ENCODE measurements at places on chromosomes 11 and 22.

DNA sequence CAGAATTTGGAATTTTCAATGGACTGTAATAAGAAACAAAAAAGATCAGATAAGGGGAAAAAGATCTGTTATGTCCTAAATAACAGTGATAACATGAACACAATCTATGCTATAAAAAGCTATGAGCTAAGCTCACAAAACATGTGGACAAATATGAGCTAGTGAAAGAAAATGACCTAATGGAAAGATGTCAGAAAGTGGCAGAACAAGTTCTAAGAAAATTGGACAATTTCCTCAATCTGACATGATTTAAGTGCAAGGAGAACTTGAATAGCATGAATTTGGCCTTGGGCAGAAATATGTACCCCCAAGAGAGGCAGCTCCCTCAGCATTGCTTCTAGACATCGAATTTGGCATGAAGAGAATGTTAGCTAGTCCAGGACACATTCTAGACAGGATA, 212.0 kb upstream of the PGR start:
- DNase-seq, result no peak

- DNase-seq, result no peak
Observed at GRCh38 chr11:11618973-11619435, 2.8 kb downstream of the GALNT18 start.

DNA sequence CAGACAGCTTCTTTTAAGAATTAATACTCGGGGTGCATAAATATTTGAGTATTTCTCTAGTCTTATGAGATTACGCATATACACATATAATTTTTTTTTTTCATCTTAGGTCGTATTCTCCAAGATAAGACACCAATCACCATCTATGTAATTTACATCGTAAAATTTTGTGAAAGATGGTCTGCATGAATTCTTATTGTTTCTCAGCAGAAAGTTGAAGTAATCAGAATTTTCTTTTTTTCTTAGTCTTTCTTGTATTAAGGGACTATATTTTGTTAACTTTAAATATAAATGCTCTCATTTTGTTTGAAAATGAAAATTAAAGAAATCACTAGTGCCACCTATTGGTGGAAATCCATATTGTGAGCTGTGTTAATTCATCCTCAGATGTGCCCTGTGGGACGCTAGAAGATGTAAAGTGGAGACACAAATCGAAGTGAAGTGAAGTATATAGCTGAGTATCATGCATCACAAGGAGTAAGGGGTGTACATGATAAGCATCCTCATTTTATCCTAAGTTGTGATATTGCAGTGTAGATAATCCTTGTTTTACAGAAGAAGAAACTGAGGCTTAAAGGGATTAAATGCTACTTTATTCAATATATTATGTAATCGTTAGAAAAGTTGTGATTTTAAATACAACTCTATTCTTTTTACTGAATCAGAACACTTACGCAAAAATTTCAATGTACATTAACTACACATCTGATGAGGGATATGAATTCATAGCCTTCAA, 2084.3 kb downstream of the LRRC4C start:
- DNase-seq, result no peak

- no peak for DNase-seq
Observed at GRCh38 chr11:101866619-101867491, 48.0 kb upstream of the CEP126 start.

DNA sequence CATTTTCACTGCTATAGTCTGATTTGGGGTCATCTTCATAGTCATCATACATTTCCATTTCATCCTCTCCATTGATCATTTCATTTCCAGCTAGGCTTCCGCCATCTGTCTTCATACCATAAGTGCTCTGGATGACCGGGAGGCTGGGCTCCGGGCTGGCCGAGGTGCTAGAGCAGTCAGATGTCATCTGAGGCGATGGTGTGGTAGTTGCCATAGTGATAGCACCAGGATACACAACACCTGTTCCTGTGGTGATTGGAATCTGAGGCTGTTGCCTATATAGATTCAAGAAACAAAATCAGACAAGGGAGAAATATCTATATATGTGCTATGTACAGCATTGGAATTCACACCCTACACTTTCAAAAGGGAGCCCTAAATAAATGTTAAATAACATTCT, 383.5 kb downstream of the SOX6 start:
- DNase-seq, result no peak

- DNase-seq, result no peak
Observed at GRCh38 chr22:25068707-25069106, 116.2 kb downstream of the KIAA1671 start.

GRCh38 chr22:44355716-44356070, 42.9 kb upstream of the SHISAL1 start:
- no peak for DNase-seq

GRCh38 chr11:110176366-110177085, 83.3 kb downstream of the ZC3H12C start:
- no peak for DNase-seq

- DNase-seq, result no peak
Observed at GRCh38 chr11:20055312-20055711, 105.0 kb downstream of the DBX1 start.

GRCh38 chr22:29907753-29908515, 25.0 kb downstream of the MTMR3 start:
- DNase-seq, result no peak

- DNase-seq, result no peak
Observed at GRCh38 chr22:49193901-49194465, 633.7 kb downstream of the BRD1 start.

GRCh38 chr11:131756479-131757110, 386.2 kb downstream of the NTM start:
- no peak for DNase-seq

GRCh38 chr11:17988465-17988864, 24.4 kb downstream of the SERGEF start:
- no peak for DNase-seq

- no peak for DNase-seq
Observed at GRCh38 chr11:34634694-34635062, 13.8 kb downstream of the EHF start.

DNA sequence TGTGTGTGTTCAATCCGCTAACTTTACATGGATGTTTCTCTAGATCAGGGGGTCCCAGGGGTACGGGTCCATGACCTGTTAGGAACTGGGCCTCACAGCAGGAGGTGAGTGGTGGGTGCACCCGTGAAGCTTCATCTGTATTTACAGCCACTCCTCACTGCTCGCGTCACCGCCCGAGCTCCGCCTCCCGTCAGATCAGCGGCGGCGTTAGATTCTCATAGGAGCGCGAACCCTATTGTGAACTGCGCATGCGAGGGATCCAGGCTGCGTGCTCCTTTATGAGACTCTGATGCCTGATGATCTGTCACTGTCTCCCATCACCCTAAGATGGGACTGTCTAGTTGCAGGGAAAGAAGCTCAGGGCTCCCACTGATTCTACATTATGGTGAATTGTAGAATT, 31.9 kb downstream of the MRGPRD start:
- DNase-seq, result no peak

- no peak for DNase-seq
Observed at GRCh38 chr22:22938672-22939587, 51.3 kb downstream of the IGLL5 start.

- no peak for DNase-seq
Observed at GRCh38 chr11:2581151-2581930, 118.5 kb downstream of the KCNQ1OT1 start.

DNA sequence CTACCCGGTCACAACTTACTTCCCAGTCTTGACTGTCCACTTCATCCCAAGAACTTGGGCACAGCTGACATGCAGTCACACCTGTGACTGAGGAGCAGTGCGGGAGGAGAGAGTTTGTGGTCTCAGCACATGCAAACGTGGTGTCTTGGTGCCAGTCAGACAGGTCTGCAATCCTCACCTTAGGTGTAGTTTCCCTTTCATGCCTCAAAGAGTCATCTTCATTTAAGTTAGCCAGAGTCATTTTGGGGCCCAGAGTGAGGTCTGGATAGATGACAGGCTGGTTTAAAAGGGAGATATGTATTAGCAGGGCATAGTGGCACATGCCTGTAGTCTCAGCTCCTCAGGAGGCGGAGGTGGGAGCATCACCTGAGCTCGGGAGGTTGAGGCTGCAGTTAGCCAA, 108.5 kb upstream of the SORL1-AS1 start:
- DNase-seq, result no peak

DNA sequence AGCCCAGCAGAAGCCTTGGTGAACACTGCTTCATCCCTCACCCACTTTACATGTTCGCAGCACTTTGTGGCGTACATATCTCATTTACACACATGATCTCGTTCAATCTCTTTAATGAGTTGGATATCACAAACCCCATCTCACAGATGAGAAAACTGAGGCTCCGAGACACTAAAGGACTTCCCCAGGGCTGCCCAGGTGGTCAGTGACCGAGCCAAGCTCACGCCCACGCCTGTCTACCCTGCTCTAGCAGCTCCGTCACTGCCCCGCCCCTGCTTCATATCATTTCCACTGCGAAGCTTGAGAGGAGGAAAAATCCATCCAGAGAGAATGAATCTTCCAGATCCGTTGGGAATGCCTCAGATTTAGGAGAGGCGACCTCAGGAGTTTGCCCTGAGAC, 11.8 kb upstream of the DSCAML1 start:
- no peak for DNase-seq

GRCh38 chr11:110469127-110469526, 39.4 kb downstream of the FDX1 start:
- no peak for DNase-seq

DNA sequence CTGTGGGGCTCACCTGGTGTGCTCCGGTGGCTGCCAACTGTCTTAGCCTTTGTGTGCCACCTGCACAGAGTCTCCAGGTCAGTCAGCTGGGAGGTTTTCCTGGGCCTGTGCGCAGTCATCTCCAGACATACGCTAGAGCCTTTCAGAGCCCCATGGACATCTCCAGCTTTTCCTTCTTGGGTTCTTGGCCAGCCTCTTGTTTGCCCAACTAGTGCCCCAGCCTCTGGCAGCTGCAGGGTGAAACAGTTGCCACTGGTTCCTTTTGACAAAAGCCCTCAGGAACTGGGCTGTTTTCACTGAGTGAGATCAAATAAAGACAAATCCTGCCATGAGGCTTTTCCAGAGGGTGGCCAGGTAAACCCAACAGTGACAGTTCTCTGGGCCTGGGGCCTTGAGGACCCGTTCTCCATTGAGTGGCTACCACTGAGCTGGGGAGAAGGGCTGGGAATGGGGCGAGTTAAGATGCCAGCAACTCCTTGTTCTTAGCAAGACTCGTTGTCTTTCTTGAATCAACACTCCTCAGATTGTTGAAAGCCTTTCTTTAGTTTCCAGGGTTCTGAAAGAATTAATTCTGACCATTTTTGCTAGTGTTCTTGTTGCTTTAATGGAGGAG, 16.7 kb upstream of the RANBP1 start:
- DNase-seq, result no peak

DNA sequence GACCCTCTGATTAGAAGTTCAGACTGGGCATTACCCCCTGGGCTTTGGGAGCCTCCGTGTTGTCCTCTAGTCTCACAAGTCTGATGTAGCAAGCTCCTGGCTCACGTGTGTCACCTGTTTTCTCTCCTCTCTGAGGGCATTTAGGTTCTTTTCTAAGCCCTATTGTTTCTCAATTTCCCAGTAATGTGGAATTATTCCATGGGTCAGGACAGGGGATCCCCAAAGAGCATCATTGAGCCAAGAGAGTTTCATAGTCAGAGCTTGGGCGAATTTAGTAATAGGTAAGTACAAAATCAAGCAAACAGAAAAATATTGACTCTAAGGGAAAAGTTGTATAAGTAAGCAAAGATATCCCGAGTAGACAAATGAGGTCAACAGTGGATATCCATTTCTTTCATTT, 57.3 kb downstream of the PPP6R2 start:
- no peak for DNase-seq

DNA sequence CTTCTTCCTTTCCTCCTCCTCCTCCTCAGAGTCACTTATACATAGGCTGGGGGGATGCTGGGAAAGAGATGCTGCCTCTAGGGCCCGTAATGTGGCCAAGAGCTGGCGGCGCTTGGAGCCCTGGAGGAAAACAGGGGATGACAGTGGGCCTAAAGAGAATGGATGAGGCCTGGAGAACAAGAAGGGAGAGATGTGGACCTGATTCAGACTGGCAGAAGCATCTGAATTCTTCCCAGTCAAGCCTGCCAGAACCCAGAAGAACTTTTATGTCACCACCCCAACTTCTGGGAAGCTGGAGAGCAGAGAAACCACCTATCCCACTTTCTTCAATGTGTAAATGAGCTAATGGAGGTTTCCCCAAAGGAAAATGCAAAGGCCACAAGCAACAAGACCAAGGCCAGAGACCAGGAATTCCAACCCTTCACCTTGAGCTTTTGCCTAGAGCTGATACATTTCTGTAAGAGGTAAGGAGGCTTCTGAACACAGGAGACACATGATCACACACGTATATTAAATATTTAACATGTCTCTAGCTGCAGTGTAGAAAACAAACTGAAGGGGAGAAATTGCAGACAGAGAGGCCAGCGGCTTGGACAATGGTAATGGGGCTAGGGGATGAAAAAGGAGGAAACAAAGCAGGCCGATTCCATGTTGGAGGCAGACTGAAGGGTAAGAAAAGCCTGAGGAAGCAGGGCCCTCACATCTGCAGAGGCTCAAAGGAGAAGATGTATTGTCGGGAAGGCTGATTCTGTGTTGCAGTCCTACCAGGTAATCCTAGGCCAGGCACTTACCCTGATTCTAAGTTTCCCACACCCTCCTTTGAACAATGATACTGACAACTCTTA, 1.1 kb downstream of the RRP8 start:
- no peak for DNase-seq

- DNase-seq, result no peak
Observed at GRCh38 chr11:96361778-96362177, 18.8 kb upstream of the MAML2 start.

DNA sequence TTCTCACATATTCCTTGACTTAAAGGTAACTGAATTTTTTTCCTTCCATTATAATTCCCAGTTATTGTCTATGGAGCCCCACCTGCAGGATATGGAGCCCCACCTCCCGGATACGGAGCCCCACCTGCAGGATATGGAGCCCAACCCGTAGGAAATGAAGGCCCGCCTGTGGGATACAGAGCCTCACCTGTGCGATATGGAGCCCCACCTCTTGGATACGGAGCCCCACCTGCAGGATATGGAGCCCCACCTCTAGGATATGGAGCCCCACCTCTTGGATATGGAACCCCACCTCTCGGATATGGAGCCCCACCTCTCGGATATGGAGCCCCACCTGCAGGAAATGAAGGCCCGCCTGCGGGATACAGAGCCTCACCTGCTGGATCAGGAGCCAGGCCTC, 28.1 kb downstream of the WBP2NL start:
- no peak for DNase-seq

- DNase-seq, result no peak
Observed at GRCh38 chr22:35842954-35843353, 125.3 kb downstream of the APOL5 start.

GRCh38 chr22:50696251-50696798, 23.7 kb downstream of the SHANK3 start:
- no peak for DNase-seq

DNA sequence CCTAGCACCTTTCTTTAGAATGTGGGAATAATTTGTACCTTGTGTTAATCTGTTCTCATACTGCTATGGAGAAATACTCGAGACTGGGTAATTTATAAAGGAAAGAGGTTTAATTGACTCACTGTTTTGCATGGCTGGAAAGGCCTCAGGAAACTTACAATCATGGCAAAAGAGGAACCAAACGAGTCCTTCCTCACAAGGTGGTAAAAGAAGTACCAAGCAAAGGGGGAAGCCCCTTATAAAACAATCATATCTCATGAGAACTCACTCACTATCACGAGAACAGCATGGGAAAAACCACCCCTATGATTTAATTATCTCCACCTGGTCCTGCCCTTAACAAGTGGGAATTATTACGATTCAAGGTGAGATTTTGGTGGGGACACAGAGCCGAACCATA, 127.1 kb upstream of the ANO3 start:
- no peak for DNase-seq

Data from stimulated activated CD4-positive, alpha-beta T cell treated with anti-CD3 and anti-CD28 coated beads, Interleukin-1b, Interleukin-23, amount 100 ng/mL, for 1 hour (primary cell).